Amniotic stem cell (primary cell): ENCODE measurements at places on chromosomes 1 and 21.

- DNase-seq = no peak
Observed at GRCh38 chr1:44616284-44616990, 57.8 kb downstream of the TMEM53 start.

- peak; percentile 77 for DNase-seq
Observed at GRCh38 chr1:94727846-94728715, 92.1 kb upstream of the SLC44A3 start.

DNA sequence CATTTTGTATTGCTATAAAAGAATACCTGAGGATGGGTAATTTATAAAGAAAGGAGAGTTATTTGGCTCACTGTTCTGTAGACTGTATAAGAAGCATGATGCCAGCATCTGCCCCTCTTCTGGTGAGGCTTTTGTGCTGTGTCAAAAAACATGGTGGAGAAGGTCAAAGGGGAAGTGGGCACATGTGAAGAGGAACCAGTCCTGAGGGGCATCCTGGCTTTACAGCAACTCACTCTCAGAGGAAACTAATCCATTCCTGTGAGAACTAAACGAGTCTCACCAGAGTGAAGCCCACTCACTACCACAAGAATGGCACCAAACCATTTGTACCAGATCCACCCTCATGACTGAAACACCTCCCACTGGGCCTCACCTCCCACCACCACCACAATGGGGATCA is 18.8 kb upstream of the SELP start:
- DNase-seq = no peak

DNA sequence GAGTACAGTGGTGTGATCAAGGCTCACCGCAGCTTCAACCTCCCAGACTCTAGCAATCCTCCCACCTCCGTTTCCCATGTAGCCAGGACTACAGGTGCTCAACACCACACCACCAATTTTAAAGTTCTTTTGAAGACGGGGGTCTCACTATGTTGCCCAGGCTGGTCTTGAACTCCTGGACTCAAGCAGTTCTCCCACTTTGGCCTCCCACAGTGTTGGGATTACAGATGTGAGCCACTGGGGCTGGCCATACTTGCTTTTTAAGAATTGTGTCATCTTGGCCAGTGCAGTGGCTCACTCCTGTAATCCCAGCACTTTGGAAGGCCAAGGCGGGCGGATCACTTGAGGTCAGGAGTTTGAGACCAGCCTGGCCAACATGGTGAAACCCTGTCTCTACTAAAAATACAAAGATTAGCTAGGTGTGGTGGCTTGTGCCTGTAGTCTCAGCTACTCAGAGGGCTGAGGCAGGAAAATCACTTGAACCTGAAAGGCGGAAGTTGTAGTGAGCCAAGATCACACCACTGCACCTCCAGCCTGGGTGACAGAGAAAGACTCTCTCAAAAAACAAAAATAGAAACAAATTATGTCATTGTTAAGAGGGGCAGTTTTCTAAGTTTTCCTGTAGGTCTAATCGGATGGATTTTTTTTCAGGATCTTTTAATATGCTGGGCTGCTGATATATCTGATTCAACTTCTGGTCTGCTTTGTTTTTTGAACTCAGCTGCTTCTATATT is 18.7 kb downstream of the AK4 start:
- no peak for DNase-seq

DNA sequence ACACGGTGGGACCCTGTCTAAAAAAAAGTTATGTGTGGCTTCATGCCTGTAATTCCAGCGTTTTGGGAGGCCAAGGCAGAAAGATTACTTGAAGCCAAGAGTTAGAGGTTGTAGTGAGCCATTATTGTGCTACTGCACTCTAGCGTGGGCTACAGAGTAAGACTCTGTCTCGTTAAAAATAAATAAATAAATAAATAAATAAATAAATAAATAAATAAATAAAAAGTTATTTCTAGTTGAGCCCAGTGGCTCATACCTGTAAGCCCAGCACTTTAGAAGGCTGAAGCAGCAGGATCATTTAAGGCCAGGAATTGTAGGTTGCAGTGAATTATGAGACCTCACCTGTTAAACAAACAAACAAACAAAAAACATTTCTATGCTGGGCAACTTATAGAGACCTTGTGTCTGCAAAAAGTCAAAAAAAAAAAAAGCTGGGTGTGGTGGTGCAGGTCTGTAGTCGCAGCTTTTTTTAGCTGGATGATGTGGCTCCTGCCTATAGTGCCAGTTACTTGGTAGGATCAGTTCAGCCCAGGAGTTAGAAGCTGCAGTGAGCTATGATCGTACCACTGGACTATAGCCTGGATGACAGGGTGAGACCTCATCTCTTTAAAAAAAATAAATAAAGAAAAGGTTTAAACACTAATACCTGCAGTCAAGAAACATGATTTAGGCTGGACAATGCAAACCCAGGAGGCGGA is 25.6 kb downstream of the GON4L start:
- no peak for DNase-seq

DNA sequence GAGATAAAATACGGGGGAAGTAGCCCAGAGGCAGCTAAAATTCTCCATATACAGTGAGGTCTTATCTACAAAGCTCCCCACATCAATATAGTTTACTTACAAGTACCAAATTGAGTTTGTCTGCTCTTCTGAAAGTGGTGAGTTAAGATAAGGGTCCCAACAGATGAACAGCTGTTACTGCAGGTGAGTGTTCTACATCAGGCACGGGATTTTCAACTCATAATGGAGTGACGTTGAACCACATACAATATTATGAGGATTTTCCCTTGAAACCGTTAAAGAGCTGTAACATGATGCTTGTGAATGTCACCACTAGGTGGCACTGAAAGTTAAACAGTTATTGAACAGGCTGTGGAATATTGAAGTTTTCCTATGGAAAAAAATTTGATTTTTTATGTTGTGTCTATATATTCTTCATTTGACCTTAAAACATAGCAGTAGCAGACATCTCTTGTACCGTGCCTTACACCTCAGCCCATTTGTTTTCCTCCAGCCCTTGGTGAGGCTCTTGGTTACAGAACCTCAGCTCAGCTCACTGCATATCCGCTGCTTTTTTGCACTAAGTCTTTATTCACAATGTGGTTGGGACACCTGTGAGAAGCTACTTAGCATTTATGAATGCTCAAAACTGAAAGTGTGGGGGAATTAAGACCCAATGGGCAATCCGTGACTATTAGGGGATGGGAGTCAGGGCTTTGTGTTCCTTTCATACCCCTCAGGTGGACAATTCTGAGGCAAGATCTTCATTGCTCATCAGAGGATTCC is 23.2 kb downstream of the CD1D start:
- DNase-seq = peak; percentile 75

DNA sequence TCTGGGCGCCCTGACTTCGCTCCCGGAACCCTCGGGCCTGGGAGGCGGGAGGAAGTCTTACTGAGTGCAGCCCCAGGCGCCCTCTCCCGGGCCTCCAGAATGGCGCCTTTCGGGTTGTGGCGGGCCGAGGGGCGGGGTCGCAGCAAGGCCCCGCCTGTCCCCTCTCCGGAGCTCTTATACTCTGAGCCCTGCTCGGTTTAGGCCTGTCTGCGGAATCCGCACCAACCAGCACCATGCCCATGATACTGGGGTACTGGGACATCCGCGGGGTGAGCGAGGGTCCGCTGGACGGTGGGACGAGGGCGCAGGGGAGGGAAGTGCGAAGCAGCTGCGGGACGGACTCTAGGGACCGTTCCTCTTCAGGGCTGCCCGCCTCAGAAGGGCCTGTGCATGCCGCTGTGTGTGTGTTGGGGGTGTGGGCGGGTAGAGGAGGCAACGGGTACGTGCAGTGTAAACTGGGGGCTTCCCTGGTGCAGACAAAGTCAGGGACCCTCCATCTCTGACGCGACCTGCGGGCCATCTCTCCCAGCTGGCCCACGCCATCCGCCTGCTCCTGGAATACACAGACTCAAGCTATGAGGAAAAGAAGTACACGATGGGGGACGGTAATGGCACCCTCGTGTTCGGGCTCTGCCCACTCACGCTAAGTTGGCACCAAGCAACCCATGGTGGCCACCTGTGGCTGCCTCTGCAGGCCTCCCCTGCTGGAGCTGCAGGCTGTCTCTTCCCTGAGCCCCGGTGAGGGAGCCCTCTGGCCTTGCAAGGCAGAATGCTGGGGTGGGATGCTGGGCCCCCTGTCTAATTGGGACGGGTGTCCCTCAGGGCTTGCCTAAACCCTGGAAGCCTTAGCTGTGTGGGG is at the start of gene GSTM1:
Gene GSTM1, plus strand, starts transcription at position 177 of the 859 bp plus-strand sequence. Its CDS starts 57 bp downstream, at position 234.
- DNase-seq = no peak

GRCh38 chr1:60874718-60875117 is 207.6 kb upstream of the NFIA start:
- DNase-seq = peak; percentile 15

GRCh38 chr21:42579456-42580075 is 65.9 kb downstream of the SLC37A1 start:
- DNase-seq = no peak

- no peak for DNase-seq
Observed at GRCh38 chr1:20787840-20788795, 1.0 kb upstream of the HP1BP3 start.

- DNase-seq = no peak
Observed at GRCh38 chr21:33058527-33058926, 11.4 kb upstream of the OLIG1 start.

- peak; percentile 5 for DNase-seq
Observed at GRCh38 chr1:161367684-161368400, at the start of gene CFAP126. Gene CFAP126, minus strand, starts transcription at chr1:161367876. Its CDS starts 8 bp downstream, at chr1:161367868.

DNA sequence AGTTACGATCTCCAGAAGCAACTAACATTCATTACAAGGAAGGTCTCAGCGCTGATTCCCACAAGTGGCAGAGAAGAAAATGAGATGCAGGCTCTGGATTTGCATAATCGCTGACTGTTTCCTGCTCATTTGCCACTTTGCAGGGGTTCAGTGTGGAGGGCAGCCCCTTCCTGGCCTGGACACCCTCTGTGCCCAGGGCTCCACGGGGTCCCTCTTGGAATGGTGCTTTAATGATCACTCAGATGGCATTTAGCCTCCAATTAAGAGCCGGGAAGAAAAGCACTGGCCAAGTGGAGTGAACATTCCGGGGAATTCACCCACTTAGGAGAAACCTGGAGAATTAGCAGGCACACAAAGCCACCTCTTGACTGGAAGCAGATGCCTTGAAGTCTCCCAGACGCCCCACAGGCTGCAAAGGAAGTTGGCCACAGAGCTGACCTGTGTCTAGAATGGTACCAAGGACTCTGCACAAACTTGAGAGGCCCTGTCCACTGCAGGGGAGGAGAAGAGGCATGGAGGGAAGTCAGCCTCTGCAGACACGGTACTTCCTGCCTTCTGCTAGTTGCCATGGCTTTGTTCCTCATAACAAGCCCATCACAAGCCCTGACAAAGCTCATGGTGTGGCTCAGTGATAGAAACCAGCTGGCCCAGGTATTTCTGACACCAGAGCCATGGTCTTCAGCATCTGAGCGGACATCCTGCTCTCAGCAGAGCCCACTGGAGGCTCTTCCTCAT is 157.2 kb downstream of the KAZN start:
- DNase-seq = no peak

DNA sequence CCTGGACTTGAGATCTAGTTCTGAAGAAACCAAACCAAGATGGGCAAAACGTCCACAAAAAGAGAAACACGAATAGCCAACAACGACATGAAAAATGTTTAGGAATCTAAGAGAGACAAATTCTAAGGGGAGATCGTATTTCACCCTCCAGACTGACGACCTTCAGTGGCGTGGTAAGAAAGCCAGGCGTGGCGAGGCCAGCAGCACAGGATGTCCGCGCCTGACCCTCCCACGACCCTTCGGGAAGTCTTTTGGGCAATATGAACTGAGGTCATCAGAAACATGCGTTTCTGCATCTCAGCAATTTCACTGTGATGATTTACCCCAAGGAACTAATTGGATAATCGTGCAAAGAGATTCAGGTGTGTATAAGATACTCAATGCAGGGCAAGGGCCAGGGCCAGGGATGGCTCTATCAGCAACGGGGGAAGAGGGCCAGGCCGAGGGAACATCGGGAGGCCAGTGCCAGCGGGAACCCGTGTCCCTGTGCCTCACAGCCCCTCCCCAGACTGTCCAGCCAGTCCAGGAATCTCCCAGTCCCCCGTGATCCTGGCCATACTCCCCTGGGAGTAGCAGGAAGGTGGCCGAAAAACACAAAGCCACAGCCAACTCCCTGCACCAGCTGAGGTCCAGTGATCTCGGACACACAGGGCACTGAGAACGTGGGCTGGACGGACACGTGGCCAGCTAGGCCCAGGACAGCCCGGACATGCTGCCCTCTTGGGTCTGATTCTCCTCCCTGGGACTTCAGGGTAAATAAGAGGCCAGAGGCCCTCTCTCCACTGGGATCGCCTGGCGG is 53.6 kb upstream of the ADARB1 start:
- DNase-seq = no peak

DNA sequence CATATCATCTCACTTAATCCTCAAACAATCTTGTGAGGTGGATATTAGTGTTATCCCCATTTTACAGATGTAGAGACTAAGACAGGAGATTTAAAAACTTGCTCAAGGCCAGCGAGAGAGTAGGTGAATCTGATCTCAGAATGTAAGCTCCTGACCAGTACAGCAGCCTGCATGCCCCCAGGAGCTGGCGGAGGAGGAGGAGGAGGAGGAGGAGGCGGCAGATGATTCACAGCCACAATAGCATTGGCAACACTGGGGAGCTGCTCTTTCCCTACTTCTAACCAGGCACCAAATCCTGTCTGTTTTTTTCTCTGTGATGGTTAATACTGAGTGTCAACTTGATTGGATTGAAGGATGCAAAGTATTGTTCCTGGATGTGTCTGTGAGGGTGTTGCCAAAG is 243.2 kb downstream of the ATG4C start:
- no peak for DNase-seq

GRCh38 chr1:210477328-210477924 is 148.7 kb downstream of the HHAT start:
- DNase-seq = no peak

DNA sequence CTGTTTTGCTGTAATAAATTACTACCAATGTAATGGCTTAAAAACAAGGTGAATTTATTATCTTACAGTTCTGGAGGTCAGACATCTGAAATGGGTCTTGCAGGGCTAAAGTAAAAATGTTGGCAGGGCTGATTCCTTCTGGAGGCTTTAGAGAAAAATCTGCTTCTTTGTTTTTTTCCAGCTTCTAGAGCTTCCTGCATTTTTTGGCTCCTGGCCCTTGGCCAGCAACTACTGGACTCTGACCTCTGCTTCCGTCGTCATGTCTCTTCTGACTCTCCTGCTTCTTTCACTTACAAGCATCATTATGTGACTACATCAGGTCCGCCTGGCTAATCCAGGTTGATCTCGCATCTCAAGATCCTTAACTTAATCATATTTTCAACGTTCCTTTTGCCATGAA is 350.9 kb downstream of the S1PR1 start:
- no peak for DNase-seq
